ENCODE measurements at places on chromosomes 5 and 9.

- peaks cover 16% of the 10 kb centered on the region for H3K27me3 ChIP-seq
- H3K36me3 ChIP-seq = no peaks in the 10 kb centered on the region
- peak overlapping the region; percentile 79 for H3K4me3 ChIP-seq
- DNase-seq = peak; percentile 75
These were observed 129.1 kb downstream of the KCNIP1 start for GRCh38 chr5:170632985-170633234.

GRCh38 chr5:59003641-59004040, 420.8 kb downstream of the RAB3C start:
- H3K27me3 ChIP-seq = no peaks in the 10 kb centered on the region
- H3K4me3 ChIP-seq = peak overlapping the region; percentile 31
- peaks cover 84% of the 10 kb centered on the region for H3K4me1 ChIP-seq
- no peak overlapping the region for H3K27ac ChIP-seq

- no peak for DNase-seq
- H3K36me3 ChIP-seq = no peaks in the 10 kb centered on the region
- peaks cover 8% of the 10 kb centered on the region for H3K27me3 ChIP-seq
- peaks cover 19% of the 10 kb centered on the region for H3K4me1 ChIP-seq
- H3K27ac ChIP-seq = no peak overlapping the region
These were observed 21.1 kb downstream of the SPARC start for GRCh38 chr5:151665613-151666012.

- no peaks in the 10 kb centered on the region for H3K36me3 ChIP-seq
- no peak for DNase-seq
- peaks cover 1% of the 10 kb centered on the region for H3K4me1 ChIP-seq
These were observed 98.4 kb upstream of the DMRT1 start for GRCh38 chr9:742914-743589.

DNA sequence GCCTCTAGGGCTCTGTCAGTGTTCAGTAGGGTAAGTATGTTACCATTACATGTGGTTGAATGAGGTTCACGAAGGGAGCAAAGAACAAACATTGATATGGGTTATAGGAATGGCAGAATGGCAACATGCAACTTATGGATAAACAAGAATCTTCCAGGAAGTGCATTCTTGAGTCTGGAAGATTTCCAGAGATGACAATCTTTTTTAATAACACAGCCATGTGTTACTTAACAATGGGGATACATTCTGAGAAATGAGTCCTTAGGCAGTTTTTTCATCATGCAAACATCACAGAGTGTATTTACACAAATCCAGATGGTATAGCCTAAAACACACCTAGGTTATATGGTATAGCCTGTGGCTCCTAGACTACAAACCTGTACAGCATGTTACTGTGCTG, 9.1 kb upstream of the SLC28A3 start:
- H3K36me3 ChIP-seq = no peaks in the 10 kb centered on the region
- no peaks in the 10 kb centered on the region for H3K4me1 ChIP-seq
- H3K27me3 ChIP-seq = no peaks in the 10 kb centered on the region
- H3K4me3 ChIP-seq = no peak overlapping the region

DNA sequence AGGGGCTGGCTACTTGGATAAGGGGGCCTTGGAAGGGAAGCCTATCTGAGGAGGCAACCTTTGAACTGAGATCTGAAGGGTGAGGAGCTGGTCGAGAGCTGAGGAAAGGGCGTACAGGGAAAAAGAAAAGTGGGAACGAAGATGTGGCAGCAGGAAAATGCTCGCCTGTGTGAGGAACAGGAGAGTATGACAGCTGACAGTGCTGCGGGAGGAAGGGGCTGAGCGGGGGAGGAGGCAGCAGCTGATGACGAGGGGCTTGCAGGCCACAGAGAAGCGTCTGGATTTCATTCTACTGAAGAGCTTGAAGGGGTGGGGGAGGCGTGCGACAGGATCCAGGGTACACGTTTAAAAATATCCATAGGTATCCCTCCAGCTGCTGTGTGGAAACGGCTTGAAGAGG, 28.9 kb downstream of the SH3PXD2B start:
- no peak for DNase-seq
- H3K4me3 ChIP-seq = no peak overlapping the region
- no peaks in the 10 kb centered on the region for H3K4me1 ChIP-seq
- no peaks in the 10 kb centered on the region for H3K36me3 ChIP-seq
- no peak overlapping the region for H3K27ac ChIP-seq
- H3K27me3 ChIP-seq = peaks cover 32% of the 10 kb centered on the region

- no peak for DNase-seq
- peaks cover 34% of the 10 kb centered on the region for H3K36me3 ChIP-seq
- H3K4me3 ChIP-seq = no peak overlapping the region
- peaks cover 16% of the 10 kb centered on the region for H3K4me1 ChIP-seq
- H3K27ac ChIP-seq = no peak overlapping the region
These were observed 31.5 kb downstream of the TMEM245 start for GRCh38 chr9:109088221-109088620.

GRCh38 chr9:7653262-7653661, 146.3 kb downstream of the DMAC1 start:
- no peak for DNase-seq
- no peak overlapping the region for H3K27ac ChIP-seq
- no peaks in the 10 kb centered on the region for H3K36me3 ChIP-seq
- peaks cover 7% of the 10 kb centered on the region for H3K4me1 ChIP-seq

- DNase-seq = peak; percentile 29
- peaks cover 17% of the 10 kb centered on the region for H3K27me3 ChIP-seq
- no peak overlapping the region for H3K4me3 ChIP-seq
- H3K27ac ChIP-seq = no peak overlapping the region
- H3K4me1 ChIP-seq = no peaks in the 10 kb centered on the region
These were observed 8.6 kb downstream of the HAPLN1 start for GRCh38 chr5:83711982-83712601.

GRCh38 chr5:164722702-164723101, 1217.3 kb downstream of the MAT2B start:
- DNase-seq = no peak
- no peaks in the 10 kb centered on the region for H3K4me1 ChIP-seq
- no peaks in the 10 kb centered on the region for H3K27me3 ChIP-seq
- no peak overlapping the region for H3K27ac ChIP-seq

- no peaks in the 10 kb centered on the region for H3K27me3 ChIP-seq
- no peaks in the 10 kb centered on the region for H3K4me1 ChIP-seq
- no peak overlapping the region for H3K4me3 ChIP-seq
- H3K36me3 ChIP-seq = no peaks in the 10 kb centered on the region
These were observed 131.5 kb downstream of the ZSWIM6 start for GRCh38 chr5:61463596-61463995.

DNA sequence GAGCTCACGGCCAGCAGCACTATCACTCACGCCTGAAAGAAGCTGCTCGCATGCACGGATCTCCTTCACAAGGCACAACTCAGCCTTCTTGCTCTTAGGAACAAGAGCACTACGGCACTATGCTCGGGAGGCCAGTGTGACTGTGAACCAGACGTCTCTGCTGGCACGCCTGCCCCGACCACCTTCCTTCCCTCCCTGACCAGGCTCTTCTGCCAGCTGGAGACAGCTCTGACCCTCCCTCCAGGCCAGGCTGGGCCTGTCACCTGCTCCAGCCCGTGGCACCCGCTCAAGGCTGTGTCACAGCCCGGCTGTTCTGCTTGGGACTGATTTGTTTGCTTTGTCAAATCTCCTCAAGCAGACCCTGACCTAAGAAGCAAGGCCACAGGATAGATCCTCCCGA, 7.0 kb downstream of the TBC1D9B start:
- no peak overlapping the region for H3K4me3 ChIP-seq
- no peak overlapping the region for H3K27ac ChIP-seq
- peaks cover under 1% of the 10 kb centered on the region for H3K4me1 ChIP-seq
- no peak for DNase-seq

DNA sequence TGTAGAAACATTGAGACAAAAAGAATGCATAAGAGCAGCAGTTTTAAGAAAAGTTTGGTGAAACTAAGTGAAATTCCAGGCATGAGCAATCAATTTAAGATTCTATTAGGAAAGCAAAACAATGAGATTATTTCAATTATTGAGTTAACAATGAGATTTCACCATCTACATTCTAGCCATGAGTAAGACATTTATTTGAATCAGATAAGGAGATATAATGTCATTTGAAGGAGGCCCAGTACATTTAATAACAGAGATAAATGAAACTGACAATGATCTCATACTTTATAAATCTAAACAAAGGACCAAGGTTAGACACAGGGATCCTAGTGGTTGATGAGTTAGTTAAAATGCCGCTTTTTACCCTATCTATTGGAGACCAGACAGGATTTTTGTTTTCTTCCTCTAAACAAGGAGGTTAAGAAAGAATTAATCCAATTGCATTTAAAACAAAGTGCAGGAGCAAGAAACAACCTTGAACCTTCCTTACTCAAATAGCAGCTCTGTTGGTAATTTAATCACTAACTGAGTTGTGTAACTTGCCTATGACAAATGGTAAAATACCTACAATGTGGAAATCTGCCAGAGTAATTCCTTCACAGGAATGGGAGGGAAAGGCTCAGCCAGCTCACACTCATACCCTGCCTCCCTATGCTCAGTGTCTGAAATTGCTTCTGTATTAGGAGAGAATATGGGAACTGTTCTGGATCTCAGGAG, 103.5 kb upstream of the NR3C1 start:
- no peak for DNase-seq
- H3K27ac ChIP-seq = no peak overlapping the region
- H3K4me3 ChIP-seq = no peak overlapping the region
- no peaks in the 10 kb centered on the region for H3K27me3 ChIP-seq

DNA sequence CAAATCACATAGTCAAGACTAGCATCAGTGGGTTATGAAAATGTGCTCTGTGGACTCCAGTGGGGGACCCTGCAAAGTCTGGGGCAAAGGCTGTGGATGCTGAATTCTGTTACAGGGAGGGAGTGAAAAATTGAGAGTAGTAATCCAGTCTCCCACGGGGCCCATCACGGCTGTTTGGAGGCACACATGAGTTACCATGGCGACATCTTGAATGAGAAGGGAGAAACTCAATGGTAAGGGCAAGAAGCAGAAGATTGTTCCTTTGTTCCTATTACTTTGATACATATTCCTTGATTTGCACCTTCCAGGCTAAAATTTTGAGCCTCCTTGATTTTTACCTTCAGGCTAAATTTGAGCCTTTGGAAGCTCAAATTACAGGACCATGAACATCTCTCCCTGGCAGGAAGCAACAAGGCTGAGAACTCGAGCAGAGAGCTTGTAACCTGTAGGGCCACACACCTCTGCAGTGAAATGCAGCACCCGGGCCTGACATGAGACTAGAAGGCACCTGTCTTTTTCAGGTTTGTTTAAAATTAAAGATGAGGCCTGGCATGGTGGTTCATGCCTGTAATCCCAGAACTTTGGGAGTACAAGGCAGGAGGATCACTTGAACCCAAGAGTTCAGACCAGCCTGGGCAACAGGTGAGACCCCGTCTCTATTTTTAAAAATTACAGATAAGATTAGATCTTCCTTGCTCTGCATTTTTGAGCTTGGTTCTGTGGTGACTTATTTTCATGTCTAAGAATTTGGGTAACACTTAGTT, 31.0 kb upstream of the ZFR start:
- no peaks in the 10 kb centered on the region for H3K4me1 ChIP-seq
- DNase-seq = no peak
- no peak overlapping the region for H3K4me3 ChIP-seq
- H3K36me3 ChIP-seq = no peaks in the 10 kb centered on the region
- H3K27me3 ChIP-seq = no peaks in the 10 kb centered on the region

- peak overlapping the region; percentile 92 for H3K27ac ChIP-seq
- H3K4me1 ChIP-seq = peaks cover 98% of the 10 kb centered on the region
- no peak for DNase-seq
- no peaks in the 10 kb centered on the region for H3K27me3 ChIP-seq
These were observed 12.8 kb upstream of the TNFAIP8 start for GRCh38 chr5:119343052-119343451.

GRCh38 chr5:62504129-62504528, 74.5 kb upstream of the LRRC70 start:
- H3K4me1 ChIP-seq = no peaks in the 10 kb centered on the region
- H3K4me3 ChIP-seq = no peak overlapping the region
- H3K27ac ChIP-seq = no peak overlapping the region
- no peak for DNase-seq

DNA sequence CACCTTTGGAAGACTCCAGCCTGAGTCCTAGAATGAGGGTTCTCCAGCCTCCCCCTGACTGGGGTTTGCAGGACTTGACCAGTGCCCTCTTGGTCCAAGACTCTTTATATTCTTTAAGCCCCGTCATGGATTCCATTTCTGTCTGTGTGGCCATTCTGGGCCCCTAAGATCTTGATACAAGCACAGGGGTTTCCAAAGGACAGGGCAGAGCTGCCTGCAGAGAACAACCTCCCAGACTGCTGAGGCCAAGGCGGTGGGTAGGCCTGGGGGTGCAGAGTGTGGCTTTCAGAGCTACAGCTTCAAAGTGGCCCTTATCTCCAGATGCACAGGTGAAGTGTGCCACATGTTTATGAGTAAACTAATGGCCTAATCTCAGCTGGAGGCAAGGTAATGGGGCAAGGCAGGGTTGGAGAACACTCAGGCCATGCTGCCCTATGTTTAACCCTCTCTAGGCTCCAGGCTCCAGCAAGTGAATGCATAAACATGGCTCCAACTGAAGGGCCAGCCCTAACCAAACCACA, 32.1 kb downstream of the FOXI1 start:
- H3K27me3 ChIP-seq = peaks cover 15% of the 10 kb centered on the region
- DNase-seq = no peak
- no peak overlapping the region for H3K27ac ChIP-seq
- no peak overlapping the region for H3K4me3 ChIP-seq

DNA sequence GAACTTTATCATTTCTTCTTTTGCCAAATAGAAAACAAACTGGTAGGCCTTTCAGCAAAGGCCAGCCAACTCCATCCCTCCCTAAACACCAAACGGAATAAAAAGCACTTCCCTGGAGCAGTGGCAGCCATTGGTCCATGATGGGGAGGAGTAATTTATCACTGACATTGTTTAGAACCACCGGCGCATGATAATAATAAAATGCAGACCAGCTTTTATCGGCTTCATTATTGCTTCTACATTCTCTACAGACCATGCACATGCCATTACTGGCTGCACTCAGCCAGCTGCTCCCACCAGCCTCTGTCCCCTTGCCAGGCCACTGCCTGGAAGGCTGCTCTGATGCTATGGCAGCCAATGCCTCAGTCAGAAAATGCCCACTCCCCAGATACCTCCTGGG, 45.9 kb downstream of the ABCA1 start:
- H3K4me3 ChIP-seq = no peak overlapping the region
- no peak for DNase-seq
- H3K27me3 ChIP-seq = no peaks in the 10 kb centered on the region
- no peaks in the 10 kb centered on the region for H3K4me1 ChIP-seq
- no peak overlapping the region for H3K27ac ChIP-seq
- H3K36me3 ChIP-seq = peaks cover 2% of the 10 kb centered on the region

- DNase-seq = no peak
- no peak overlapping the region for H3K27ac ChIP-seq
- no peak overlapping the region for H3K4me3 ChIP-seq
These were observed 42.4 kb downstream of the RHOBTB3 start for GRCh38 chr5:95773335-95774059.

- H3K4me1 ChIP-seq = no peaks in the 10 kb centered on the region
- no peak overlapping the region for H3K27ac ChIP-seq
- H3K36me3 ChIP-seq = no peaks in the 10 kb centered on the region
- no peak overlapping the region for H3K4me3 ChIP-seq
- peaks cover 6% of the 10 kb centered on the region for H3K27me3 ChIP-seq
- no peak for DNase-seq
These were observed 121.4 kb upstream of the SV2C start for GRCh38 chr5:75961818-75962217.

GRCh38 chr9:9016597-9016996, 1217.0 kb upstream of the DMAC1 start:
- H3K36me3 ChIP-seq = no peaks in the 10 kb centered on the region
- H3K27me3 ChIP-seq = no peaks in the 10 kb centered on the region
- no peak overlapping the region for H3K4me3 ChIP-seq
- H3K4me1 ChIP-seq = no peaks in the 10 kb centered on the region

Data from activated T-cell treated with anti-CD3 and anti-CD28 coated beads, Interleukin-2, amount 50 U/mL, for 72 hours (primary cell).